Stimulated activated CD8-positive, alpha-beta memory T cell treated with anti-CD3 and anti-CD28 coated beads, Interleukin-15, amount 100 ng/mL, for 4 hours (primary cell): ENCODE measurements at places on chromosomes 1 and 21.

DNA sequence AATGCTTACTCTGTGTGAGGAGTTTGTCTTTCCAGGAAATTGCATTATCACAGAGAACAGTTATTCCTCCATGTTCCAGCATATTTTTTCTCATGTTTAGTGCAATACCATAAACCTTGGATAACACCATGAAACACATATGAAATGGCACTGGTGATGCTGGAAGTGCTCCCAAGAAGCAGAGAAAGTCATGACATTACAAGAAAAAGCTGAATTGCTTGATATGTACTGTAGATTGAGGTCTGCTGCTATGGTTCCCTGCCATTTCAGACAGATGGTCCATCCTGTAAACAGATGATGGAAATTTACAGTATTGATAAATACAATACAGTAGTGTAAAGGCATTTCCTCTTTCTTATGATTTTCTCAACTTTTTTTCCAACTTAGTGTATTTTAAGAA lies 422.1 kb downstream of the LRRIQ3 start:
- DNase-seq, result no peak

GRCh38 chr1:31875636-31876236 lies 59.9 kb upstream of the SPOCD1 start:
- no peak for DNase-seq

DNA sequence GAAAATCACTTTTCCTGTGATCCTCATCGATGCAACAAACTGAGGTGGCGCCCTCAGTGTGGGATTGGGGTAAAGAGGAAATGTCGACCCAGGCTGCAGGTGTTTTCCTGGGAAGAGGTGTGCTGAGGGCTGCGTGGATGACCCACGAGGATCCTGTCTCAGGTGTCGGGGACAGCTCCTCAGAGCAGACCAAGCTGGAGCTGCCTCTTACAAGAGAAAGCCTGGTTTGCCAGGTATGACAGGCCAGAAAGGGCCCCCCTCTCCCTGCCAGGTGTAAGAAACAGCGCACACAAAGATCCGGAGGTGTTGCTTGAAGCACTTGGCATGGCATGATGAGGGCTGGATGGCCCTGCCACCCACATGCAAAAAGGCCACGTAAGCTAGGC lies 12.6 kb downstream of the FHAD1 start:
- no peak for DNase-seq

DNA sequence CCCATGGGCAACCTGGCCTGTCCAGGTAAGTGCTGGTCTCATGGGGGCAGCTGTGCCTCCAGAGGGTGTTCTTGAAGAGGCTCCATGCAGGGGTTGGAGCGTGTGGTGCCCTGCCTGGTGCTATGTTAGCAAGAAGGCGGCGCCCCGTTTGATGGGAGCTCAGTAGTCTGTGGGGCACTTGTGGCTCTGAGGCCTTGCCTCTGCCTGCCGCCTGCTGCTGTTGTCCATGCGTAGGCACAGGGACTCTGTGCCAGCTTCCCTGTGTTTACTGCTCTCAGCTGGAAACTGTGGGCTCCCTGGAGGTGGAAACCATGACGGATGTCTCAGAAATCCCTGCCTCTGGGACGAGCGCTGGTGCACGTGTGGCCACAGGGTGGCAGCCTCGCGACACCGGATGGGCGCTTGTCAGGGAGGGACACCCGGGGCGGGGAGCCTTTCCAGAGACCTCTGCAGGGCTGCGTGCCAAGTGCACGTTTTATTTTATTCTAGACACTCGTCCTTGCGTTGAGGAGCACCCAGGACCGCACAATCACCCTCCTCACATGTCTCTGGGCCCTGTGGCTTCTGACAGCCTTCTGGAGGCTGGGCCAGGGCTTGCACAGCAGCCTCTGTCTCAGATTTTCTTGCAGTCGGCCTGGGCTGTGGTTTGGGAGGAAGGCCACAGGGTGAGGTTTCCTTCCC lies 27.1 kb downstream of the SNAP47 start:
- DNase-seq, result peak; percentile 54

DNA sequence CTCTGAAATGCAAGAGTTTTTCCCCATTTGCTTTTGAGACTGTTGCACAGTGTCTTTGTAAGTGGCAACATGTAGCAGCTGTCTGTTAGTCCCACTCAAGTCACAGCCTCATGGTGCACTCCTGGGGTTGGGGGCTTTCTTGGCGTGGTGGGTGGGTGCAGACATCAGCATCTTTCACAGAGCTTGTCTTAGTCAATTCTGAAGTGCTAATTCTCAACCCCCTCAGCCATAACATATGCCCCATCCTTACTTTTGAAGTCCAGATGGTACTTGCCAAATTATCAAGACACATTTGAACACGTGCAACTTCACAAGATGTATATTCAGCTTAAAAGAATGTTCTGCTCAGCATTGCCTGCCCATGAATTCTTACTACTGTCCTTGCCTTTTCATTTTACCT lies 87.1 kb downstream of the VCAM1 start:
- DNase-seq, result no peak
